A172 (cell line): ENCODE measurements at places on chromosomes 1 and 21.

DNA sequence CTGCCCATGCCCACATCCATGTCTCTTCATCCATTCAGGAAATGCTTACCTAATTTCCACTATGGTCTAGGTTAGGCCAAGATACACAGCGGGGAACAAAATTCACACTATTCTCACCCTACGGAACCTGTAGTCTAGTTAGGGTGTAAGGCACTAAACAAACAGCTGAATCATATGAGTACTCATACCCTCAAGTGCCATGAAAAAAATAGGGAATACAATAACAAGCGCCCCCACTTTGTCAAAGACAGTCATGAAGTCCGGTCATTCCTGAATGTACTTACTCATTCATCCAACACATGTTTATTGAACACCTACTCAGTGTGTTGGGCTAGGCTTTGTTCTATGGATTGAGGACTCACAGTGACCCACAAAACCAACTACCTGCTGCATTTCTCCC is 6.2 kb upstream of the FYB2 start:
- no peak for DNase-seq

- no peak for DNase-seq
Observed at GRCh38 chr1:91661121-91661520, 160.5 kb downstream of the CDC7 start.

GRCh38 chr21:20789729-20790500 is 208.3 kb upstream of the NCAM2 start:
- no peak for DNase-seq

GRCh38 chr21:29640080-29640508 is 299.7 kb downstream of the GRIK1 start:
- DNase-seq: no peak

DNA sequence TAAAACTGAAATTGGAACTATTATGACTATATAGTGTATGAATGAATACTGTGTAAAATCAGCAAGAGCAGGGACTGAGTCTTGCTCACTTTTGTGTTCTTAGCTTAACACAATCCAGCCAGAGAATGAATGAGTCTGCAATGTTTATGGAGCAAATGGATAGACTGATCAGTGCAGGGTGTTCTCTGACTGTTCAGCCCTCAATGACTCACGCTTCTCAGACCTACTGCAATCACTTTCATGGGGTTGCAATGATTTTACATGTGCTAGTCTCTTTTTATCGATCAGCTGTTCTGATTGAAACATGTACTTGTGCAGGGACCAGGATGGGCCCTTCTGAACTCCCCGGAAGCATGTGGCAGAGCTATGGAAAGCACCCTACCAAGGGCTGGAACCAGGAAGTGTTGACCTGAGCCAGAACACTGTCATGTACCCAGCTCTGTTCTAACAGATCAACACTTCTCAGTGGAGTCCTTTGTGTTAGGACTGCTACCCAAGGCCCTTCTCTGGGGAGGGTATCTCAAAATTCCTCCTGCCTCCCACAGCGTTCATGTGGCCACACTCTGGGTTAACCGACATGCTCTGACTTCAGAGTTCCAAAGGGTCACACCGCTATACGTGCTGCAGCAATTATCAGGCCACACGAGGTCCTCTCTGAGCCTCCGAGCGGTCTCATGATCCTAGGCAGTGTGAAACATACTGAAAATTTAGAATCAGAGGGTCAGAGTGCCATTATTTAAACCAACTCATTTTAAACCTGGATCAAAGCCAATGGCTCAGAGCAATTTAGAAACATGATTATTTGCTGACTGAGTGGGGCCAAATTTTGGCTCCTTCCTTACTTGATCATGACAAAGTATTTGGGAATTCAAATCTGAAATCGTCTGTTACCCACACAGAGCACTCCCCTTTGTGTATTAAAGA is 35.2 kb downstream of the GRIK1 start:
- no peak for DNase-seq

- no peak for DNase-seq
Observed at GRCh38 chr1:37143800-37144199, 109.5 kb upstream of the GRIK3 start.

- no peak for DNase-seq
Observed at GRCh38 chr1:29447368-29447767, 211.0 kb downstream of the PTPRU start.

GRCh38 chr21:38721958-38722357 is 83.8 kb upstream of the ETS2 start:
- peak; percentile 18 for DNase-seq

GRCh38 chr1:168202941-168203654 is 22.7 kb upstream of the SFT2D2 start:
- no peak for DNase-seq
